ENCODE measurements at places on chromosomes 11 and 22.

DNA sequence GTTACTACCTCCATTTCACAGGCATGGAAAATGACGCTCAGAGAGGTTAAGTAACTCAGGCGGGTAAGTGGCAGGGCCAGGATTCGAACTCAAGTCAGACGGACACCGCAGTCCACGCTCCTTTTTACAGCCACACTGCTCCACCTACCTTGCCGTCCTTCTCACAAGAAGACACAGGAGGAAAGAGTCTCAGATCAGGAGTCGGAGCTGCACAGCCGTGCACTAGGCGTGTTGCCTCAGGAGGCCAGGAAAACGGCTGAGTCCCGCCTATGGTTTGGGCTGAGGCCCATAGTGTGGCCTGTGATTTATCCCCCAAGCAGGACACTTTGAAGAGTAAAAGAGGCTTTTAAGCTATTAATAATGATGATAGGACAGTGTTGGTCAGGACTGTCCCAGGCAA, 44.7 kb upstream of the CD5 start:
- no peak for DNase-seq

GRCh38 chr11:76975513-76975912, 58.7 kb upstream of the B3GNT6 start:
- no peak for DNase-seq

GRCh38 chr22:20905415-20906386, 11.5 kb upstream of the CRKL start:
- no peak for DNase-seq

GRCh38 chr22:19818324-19819207, 36.1 kb downstream of the GNB1L start:
- DNase-seq = no peak

DNA sequence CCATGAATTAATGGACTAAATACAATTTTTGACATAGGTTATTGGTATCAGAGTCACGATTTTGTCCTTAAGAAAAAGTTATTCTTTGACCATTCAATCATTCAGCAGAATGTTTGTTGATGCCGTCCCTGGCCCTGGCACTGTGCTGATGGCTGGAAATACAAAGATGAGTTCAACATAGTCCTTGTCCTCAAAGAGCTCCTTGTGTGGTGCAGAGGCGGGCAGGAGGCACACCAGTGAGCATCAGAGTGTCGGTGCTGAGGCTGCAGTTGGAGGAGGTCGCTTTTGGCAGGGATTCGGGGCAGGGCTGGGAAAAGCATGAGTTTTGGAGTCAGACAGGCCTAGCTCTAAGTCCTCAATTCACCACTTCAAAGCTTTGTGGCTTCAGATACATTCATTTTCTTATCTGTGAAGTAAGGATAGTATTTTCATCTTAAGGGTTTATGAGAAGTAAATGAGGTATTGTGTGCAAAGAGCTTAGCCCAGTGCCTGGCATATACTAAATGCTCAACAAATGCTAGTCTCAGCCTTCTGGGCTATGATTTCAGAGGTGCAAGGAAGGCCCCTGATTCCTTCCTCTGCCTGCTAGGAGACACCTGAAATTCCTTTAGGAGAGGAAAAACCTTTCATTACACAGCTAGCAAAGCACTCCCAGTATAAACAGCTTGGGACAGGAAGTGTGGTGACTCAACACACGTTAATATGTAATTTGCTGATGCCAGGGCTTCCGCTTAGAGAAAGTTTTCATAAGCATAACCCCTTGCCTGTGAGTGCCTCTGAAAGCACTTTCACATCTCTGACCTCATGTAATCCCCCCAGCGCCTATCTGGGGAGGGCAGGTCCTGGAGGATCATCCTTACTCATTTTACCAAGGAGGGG, 113.8 kb downstream of the NECTIN1 start:
- no peak for DNase-seq

DNA sequence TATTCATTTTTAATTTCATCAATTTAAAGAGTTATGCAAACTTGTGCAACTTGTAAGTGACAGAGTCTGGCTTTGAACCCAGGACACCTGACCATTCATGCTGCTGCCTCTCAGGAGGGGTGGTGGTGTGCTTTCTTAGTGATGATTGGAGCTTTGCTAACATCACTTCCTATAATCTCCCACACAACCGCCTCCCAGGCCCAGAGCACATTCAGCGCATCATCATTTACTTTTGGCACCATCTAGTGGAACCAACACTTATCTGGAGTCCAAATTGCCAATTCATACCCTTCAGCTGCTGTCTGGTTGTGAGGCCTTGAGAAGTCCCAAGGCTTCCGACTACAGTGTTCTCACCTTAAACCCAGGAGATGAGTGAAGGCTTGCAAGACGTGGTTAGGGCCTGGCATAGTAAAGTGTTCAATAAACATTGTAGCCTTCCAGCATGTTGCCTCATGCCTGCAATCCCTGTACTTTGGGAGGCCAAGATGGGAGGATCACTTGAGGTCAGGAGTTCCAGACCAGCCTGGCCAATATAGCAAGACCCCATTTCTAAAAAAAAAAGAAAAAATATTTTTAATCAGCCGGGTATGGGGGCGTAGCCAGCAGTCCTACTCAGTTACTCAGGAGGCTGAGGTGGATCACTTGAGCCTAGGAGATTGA, 1.1 kb upstream of the TTLL1 start:
- DNase-seq = peak; percentile 43

GRCh38 chr11:44208976-44209603, 100.8 kb downstream of the ALX4 start:
- DNase-seq = no peak

- peak; percentile 48 for DNase-seq
These were observed 7.1 kb downstream of the PNPLA5 start for GRCh38 chr22:43884600-43885318.

DNA sequence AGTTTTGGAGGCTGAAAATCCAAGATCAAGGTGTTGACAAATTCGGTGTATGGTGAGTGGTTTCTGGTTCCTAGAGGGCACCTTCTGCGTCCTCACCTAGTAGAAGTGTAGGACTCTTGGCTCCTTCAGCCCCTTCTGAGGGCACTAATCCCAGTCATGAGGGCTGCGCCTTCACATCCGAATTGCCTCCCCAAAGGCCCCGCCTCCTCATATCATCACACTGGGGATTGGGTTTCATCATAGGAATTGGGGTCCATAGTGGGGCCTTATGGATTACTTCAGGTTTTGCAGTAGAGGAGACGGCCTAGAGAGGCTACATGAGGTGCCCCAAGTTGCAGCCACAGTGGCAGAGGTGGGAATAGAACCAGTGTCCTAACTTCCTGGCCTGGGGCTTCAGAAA, 87.1 kb downstream of the CEP164 start:
- no peak for DNase-seq

- no peak for DNase-seq
These were observed 13.2 kb upstream of the ADA2 start for GRCh38 chr22:17232406-17232805.

- DNase-seq = no peak
These were observed 1.9 kb upstream of the ROBO4 start for GRCh38 chr11:124899383-124900145.

DNA sequence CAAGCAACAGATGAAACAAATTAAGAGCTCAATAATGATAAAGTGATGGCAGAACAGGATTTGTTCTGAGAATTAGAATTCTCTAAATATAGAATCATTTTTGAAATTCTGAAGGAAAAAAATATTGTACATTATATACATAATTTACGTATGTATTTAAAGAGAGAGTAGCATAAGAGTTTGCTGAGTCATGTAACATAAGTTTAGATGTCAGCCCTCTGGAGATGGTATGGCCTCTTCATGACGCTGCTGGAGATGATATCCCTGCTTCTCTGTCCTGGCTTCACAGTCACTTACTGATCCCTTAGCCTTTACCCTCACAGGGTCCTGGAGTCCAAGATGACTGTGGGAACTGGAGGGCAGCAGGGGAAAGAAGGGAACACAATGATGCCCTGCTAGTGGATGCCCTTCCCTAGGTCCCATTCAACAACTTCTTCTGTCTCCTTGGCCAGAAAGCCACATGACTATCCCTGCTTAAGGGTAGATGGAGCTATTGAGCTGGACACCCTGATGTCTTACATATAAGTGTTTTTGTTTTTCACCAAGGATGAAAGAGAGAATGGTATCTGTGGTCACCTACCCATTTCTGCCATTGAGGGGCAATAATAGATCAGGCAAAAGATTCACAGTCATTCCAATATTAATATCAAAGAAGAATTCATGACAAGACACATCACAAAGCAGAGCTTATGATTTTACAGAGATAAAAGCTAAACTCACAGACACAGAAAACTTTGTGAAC, 753.1 kb downstream of the TBC1D22A start:
- no peak for DNase-seq

GRCh38 chr22:43392385-43392989, 19.3 kb upstream of the MPPED1 start:
- no peak for DNase-seq

GRCh38 chr11:102157219-102157618, 47.0 kb downstream of the YAP1 start:
- DNase-seq = no peak

GRCh38 chr11:101786421-101786820, 128.4 kb upstream of the CEP126 start:
- DNase-seq = no peak

- DNase-seq = no peak
These were observed 69.4 kb upstream of the CLMP start for GRCh38 chr11:123264431-123264780.

- peak; percentile 65 for DNase-seq
These were observed 690 bp downstream of the CSNK1E start for GRCh38 chr22:38316364-38317121.

- no peak for DNase-seq
These were observed 369.7 kb downstream of the MN1 start for GRCh38 chr22:27431896-27432295.

GRCh38 chr11:15229069-15229468, 114.3 kb downstream of the INSC start:
- DNase-seq = no peak

DNA sequence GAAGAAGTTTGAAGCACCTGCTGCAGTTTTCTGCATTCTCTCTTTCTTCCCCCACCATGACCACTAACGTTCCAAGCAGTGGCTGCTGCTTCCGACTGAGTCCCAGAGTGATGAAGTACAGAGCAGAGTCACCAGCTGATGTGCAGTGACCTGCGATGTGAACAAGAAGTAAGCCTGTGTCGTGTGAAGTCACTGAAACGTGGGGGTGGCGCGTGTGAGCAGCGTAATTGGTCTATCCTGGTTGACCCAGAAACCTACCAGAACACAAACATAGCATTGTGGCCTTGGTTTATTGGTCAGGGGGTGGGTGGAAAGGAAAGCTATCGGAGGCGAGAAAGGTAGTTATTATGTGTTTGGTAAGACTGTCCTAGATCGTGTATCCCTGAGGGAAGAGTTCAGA, 3.5 kb downstream of the KRTAP5-7 start:
- DNase-seq = no peak

All from CD4-positive, alpha-beta T cell treated with Interleukin-6 for 4 hours (primary cell).